ENCODE measurements at places on chromosomes 4 and X.

GRCh38 chr4:188201851-188202250 is 62.6 kb downstream of the TRIML1 start:
- DNase-seq, result no peak

DNA sequence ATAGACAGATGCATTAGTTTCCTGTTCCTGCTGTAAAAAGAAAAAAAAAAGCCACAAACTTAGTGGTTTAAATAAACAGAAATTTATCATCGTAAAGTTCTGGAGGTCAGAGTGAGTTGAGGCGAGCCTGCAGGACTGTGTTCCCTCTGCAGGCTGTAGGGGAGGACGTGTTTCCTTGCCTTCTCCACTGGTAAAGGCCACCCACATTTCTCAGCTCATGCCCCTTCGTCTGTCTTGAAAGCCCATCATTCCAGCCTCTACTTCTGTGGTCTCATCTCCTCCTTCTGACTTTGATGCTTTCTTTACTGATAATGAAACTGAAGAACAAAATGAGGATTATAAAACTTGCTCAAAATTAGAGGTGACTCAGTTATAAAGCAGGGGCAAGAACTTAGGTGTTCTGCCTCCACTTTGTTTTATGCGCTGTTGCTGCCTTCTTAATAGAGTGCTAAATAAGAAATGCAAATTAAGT is 143.0 kb downstream of the STIM2 start:
- DNase-seq, result no peak

DNA sequence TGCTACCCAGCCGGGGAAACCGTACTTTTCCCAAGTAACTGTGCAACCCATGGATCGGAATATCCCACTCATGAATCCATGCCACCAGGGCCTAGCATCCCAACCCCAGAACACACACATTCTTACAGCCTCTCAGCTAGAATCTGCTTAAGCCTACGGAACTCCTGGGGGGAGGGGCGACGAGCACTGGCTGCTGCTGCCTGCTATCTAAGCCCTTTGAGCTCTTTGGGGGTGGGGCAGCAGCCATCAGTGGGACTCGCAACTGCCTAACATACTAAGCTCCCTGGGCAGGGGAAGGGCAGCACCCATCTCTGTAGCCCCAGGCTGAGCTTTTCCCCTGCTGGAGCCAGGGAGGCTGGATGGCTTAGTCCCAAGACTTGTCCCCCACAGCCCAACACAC is 28.6 kb downstream of the NUDT10 start:
- DNase-seq, result no peak

DNA sequence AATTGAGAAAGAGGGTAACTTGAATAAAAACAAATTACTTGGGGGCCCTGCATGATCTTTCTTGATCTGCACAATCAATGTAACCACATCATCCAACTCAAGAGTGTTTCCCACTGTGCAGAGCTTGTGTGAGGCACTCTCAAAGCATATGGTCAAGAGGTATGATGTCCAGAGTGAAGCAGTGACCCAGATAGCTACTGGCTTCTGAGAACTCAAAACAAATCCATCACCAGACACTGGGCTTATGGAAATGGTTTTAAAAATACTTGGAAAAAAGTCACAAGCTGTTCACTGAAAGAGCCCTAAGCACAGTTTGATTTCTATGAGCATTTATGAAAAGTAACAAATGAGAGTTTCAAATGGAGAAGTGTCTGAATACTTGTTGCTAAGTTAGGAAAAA is 361.0 kb downstream of the GRXCR1 start:
- DNase-seq, result no peak

- DNase-seq, result no peak
Observed at GRCh38 chr4:129429581-129430320, 333.8 kb downstream of the C4orf33 start.

- no peak for DNase-seq
Observed at GRCh38 chr4:47733302-47734175, 104.3 kb downstream of the CORIN start.

DNA sequence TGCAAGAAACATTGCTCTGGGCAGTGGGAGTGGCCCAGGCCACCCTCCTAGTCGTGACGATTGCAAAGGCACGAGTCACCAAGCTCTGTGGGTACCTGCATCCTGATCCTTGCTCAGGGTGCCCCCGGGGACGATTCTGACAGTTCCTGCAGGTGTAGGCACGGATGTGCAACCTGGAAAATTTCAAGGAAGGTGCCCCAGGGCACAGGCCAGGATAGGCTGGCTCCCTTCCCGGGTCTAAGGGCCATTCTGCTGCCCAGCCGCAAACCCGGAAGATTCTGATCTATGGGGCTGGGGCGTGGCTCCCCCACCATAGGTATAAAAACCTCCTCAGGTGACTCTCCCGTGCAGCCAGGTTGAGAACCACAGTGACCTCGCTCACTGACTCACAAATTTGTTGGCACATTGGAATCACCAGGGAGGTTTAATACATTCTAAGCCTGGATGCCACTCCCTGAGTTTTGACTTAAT is 228.5 kb downstream of the PTTG2 start:
- DNase-seq, result no peak

DNA sequence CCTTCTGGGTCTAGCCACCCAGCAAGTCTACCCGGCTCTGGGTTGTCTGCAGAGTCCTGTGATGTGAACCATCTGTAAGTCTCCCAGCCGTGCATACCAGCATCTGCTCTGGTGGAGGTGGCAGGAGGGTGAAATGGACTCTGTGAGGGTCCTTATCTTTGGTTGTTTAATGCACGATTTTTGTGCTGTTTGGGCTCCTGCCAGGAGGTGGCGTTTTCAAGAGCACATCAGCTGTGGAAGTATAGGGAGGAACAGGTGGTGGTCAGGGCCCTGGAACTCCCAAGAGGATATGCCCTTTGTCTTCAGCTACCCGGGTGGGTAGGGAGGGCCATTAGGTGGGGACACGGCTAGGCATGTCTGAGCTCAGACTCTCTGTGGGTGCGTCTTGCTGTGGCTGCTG is 66.5 kb upstream of the ZFP42 start:
- no peak for DNase-seq

GRCh38 chr4:89358935-89359638 is 51.5 kb upstream of the GPRIN3 start:
- no peak for DNase-seq

- DNase-seq, result no peak
Observed at GRCh38 chr4:102362922-102363432, 17.7 kb upstream of the SLC39A8 start.

DNA sequence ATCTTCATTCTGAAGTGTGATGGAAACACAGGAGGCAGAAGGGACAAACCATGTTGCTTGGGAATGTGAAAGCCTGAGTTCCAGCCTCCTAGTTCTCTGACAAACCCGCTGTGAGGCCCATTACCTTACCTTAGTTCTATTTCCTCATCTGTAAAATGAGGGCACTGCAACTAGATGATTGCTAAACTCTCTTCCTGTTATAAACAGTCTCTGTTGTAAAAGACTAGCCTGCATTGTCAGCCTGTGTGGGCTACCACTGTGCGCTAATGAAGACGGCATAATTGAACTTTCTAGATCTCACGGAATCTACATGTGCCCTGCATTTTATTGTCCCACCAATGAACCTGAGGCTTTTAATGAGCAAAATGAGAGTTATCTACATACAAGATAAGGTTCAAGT is 147.2 kb downstream of the AFF2 start:
- DNase-seq, result no peak

- DNase-seq, result no peak
Observed at GRCh38 chr4:129377131-129377845, 281.3 kb downstream of the C4orf33 start.

DNA sequence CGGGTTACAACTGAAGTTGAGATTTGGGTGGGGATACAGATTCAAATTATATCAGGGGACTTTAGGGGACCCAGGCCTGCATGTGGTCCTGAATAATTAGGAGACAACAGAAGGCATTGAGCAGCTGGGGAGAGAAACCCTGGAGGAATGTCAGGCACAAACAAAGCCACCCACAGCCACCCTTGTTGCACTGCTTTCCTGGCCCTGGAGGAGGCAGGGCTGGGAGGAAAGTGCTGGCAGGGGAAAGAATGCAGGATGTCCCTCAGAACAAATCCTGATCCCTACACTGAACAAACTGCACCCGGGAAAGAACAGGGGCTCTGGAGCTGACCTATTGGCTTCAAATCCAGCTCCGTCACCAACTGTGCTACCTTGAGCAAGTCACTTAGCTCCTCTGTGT is 214.1 kb upstream of the ATP6AP2 start:
- DNase-seq, result no peak

DNA sequence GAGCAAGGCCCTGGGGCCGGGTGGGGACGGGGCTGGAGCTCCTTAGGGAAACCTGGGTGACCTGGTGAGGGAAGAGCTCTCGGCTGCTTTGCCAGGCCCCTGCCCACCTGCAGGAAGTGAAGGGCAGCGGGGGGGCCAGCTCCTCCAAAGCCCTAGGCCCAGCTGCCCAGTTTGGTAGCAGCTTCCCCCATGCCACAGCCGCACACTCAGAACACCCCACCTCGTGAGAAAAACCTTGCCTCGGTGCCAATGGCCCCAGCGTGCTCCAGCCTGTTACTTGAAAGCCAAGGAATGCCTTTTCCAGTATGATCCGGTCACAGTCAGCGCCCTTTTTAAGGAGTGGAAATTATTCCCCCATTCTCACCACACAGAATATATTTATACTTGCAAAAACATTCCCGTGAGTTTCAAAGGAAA is 38.3 kb downstream of the ACOX3 start:
- no peak for DNase-seq

- DNase-seq, result no peak
Observed at GRCh38 chrX:108122748-108123147, 31.2 kb downstream of the ATG4A start.

- DNase-seq, result peak; percentile 58
Observed at GRCh38 chr4:114659386-114660008, 60.9 kb downstream of the UGT8 start.

DNA sequence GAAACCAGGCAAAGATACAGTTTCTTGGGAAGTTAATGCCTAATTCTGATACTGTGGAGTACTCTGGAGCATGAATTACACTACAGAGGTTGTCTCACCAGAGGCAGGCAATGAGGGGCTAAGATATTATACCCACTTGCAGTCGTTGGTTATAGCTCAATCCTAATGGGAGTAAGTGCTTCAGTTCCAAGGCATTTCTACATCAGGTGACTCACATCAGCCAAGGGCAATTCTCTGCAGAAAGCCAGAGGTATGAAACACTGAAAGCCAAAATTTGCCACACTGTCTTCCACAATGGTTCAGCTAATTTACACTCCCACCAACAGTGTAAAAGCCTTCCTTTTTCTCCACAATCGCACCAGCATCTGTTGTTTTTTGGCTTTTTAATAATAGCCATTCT is 174.0 kb upstream of the IL15 start:
- no peak for DNase-seq

DNA sequence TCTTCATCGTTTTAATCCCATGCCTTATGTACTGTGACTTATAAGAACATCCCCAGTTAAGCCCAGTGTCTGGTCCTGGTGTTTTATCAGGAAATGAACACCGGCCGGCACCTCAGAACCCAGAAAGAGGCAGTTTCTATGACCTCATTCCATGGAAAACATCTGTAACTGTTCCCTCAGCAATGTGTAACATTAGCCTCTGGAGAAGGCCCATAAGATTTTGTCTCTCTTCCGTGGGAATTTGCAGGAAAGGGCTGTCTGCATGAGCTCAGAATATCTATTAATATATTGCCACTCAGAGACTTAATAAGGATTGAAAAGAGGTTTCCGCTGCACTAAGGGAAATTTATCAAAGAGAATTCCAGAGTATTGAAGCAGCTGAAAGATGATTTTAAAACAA is 3.1 kb upstream of the TCEANC start:
- no peak for DNase-seq

DNA sequence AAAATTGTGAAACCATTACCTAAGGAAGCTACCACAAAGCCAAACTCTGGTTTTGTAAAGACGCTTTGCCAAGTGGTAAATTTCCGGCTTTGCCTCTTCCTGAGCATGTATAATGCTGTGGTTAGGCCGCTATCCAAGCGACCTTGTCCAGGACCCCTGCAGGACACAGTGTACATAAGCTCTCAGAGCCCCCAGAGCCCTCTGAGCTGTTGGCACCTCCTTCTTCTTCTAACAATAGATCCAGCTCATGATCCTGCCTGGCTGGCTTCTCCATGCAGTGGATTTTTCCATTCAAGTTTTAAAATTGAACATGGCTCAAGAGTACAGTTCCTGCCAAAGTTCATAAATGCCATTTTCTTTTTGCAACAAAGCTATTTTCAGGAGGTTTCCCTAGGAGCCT is 326.7 kb downstream of the MAPK10 start:
- DNase-seq, result peak; percentile 84

GRCh38 chr4:21226637-21227538 is 526.6 kb downstream of the PACRGL start:
- DNase-seq, result no peak

DNA sequence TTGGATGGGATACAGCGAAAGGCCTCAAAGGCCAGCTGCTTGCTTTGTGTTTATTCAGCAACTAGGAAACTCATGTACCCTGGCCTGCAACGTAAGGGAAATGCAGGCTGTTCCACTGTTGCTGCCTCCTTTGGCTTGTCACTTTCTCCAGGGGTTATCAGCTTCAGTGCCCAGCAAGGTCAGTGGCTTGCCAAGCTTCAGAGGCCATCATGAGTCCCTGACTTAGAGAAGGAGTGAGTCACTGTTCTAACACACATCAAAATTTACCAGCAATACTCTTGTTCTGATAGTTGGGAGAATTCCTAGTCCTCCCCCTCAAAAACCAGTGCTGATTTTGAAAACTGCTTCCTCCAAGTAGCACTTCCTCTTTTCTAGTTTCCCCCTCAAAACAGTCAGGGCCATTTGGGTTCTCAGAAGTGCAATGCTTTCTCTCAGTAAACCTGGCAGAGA is 250.8 kb downstream of the ARHGAP24 start:
- DNase-seq, result no peak

GRCh38 chr4:175787948-175788347 is 24.1 kb downstream of the GPM6A start:
- no peak for DNase-seq

GRCh38 chr4:105106426-105106825 is 40.2 kb upstream of the TET2 start:
- no peak for DNase-seq

- DNase-seq, result no peak
Observed at GRCh38 chr4:41169256-41169800, 45.0 kb downstream of the APBB2 start.

DNA sequence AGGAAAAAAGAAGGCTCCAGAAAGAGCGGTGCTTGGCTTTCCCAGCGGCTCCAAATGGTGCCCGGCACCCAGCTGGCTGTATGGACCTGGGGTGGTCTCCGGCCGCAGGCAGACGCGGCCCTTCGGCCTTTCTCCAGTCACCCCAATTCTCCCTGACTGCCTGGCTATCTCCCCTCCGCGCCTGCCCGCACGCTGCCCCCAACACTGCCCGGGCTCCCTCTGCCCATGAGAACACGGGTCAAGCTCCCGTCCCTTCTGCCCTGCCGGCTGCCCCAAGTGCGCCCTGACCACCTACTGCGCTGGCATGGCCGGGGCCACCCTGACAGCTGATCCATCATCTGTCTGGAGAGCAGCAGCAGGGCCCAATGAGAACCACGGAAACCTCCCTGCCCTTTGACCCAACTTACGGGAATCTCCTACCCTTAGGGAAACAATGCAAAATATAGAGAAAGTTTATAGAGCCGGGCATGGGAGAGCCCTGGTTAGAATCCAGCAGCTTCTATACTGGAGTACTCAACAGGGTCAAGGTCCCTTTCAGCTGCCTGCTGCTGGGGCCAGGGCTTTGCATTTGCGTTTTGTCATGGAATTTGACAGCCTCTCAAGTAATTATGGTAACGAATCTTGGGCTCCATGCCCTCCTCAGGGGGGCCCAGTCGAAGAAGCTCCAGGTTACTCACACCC is 1.2 kb upstream of the FAM3A start:
- DNase-seq, result no peak
